T-helper 17 cell (primary cell): ENCODE measurements at places on chromosomes 5 and 9. TPM values are rescaled to one million over a fixed set of nuclear protein-coding genes. Genes with fewer than 3 reads are reported as not detected.

- DNase-seq = no peak
These were observed 4.8 kb downstream of the IL9 start for GRCh38 chr5:135890867-135891266.

- no peak for DNase-seq
These were observed 16.1 kb upstream of the MXD3 start for GRCh38 chr5:177327539-177328522.

Gene C9orf50
- not detected for total RNA-seq

DNA sequence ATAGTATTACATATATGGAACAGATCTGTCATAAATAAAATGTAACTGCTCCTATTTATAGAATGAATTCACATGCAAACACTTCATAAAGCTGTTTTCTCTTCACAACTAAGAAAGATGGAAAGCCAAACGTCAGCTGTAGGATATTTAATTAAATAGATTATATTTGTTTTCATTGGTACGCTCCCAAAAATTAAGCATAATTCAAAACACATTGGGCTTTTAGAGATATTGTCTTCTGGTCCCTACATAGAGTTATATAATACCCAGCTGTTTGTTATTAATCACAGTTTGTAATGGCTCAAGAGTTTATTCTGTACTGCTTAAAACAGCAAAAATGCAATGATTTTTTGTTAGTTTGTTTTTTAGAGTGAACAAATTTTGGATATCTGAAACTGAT is 61.2 kb downstream of the MRPS30 start:
- no peak for DNase-seq

GRCh38 chr5:100803397-100803796 is 99.7 kb downstream of the ST8SIA4 start:
- no peak for DNase-seq

DNA sequence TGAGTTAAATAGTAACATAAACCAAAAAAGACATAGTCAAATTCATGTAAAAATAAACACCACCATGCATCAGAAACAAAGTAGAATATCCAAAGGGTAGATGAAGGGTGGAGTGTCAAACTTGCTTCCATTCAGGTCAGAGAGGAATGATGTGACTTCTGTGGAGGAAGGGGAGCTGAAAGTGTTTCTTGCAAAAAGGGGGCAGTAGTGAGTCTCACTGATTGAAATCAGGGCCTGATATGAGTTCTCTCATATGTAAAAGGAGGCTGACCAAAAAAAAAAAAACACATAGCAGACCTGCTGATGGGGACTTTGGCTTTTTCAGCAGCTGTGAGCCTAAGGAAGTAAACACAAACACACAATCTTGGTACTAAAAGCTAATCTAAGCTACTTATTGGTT is 38.8 kb upstream of the RGMB start:
- no peak for DNase-seq

DNA sequence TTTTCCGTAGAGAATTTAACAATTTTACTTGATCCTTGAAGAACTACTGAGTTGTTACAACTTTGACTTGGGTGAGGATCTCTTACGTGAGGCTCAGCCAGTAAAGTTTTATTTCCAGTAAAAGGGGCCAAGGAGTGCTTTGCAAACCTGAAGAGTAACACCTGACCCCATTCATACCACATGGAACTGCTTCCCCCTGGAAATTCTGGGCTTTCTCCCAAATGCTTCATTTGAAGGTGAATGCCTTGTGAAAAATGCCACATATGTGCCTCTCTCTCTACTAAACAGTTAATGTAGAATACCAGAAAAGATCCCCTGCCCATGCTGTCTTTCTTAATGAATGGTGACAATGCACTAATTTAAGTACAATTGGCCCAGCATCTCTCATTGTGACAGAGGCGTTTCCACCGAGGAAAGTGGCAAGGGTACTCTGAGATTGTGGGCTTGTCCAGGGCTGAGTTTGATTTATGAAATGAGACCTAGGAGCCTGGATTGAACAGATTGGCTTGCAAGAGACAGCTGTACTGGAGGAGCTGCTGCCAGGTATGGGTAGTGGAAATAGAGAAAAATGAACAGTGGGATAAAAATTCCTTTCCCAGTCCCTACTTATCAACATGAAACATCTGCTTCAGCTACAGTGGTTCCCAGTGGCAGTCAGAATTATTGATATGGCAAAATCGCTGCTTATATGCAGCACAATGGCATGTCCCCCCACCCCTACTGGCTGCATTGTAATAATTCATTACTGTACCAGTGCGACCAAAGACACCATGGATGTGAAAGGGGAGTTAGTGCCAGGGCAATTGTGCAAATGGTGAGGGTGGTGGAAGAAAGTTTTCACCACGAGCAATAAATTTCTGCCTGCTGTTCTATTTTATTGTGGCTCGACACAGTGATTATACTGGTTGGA is 843.7 kb upstream of the WWC1 start:
- no peak for DNase-seq

Gene SLCO6A1
- total RNA-seq = not detected

- no peak for DNase-seq
These were observed 4.4 kb upstream of the IRX1 start for GRCh38 chr5:3590967-3591900.

Gene ARL10
- total RNA-seq = 7.6 TPM

DNA sequence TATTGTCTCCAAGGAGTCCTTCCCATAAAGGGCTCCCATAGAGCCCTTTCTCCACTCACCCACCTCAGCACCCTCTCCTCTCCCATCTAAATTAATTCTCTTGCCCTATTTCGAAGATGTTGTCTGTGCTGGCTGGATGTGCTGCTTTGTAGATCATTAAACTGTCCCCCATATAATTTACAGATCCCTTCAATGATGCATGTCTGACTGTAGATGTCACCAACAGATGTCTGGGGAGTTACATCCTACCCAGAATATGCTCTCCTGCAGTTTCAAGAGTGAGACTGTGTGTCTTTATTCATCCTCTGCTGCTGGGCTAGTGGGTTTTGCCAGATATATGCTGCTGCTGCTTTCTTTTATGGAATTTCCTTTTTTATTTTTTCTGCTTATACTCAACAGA is 351.2 kb downstream of the MLLT3 start:
- no peak for DNase-seq

DNA sequence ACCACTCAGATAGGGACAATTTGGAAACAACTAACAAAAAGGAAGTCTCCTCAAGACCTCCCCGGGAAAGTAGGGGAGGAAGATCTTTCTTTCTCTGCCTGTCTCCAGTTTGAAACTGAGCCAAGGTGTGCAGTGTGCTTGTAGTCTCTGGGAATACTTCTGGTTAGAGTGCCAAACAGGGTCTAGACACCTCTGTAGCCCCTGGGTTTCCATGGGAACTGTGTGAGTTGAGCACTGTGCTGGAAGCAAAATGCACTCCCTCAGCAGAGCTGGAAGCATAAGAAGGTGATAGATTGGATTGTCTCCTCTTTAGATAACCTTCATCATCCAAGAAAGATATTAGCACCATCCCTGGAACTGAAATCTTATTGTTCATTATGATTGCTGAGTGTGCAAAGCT is 129.2 kb upstream of the TNPO1 start:
- no peak for DNase-seq

Gene INSL6
- not detected for total RNA-seq

- DNase-seq = no peak
These were observed 9.1 kb downstream of the CACFD1 start for GRCh38 chr9:133468777-133469421.
